Activated CD4-positive, alpha-beta T cell treated with anti-CD3 and anti-CD28 coated beads, Interleukin-2, amount 50 U/mL, for 24 hours (primary cell): ENCODE measurements at places on chromosomes 4 and X.

- DNase-seq, result no peak
Measured at GRCh38 chrX:38985375-38985774, 184.1 kb downstream of the MID1IP1 start.

DNA sequence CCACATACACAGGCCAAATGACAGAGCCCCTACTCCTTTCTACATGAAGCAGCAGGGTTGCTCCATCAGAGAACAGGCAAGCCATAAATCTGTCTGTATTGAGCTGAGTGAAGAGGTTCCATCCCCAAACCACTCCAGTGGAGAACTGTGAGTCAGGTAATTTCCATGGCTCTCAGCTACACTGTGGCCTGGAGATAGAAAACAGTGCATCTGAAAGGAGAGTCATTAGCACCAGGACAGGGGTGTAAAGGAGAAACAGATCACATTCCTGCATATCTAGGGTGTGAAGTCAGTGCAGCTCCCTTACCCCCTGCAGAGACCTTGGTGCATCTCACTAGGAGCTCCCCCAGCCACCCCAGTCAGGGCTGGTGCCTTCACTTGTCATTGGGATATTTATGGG is 314.7 kb downstream of the CHIC1 start:
- no peak for DNase-seq

GRCh38 chrX:100745806-100746537 is 14.1 kb upstream of the SYTL4 start:
- DNase-seq, result no peak

DNA sequence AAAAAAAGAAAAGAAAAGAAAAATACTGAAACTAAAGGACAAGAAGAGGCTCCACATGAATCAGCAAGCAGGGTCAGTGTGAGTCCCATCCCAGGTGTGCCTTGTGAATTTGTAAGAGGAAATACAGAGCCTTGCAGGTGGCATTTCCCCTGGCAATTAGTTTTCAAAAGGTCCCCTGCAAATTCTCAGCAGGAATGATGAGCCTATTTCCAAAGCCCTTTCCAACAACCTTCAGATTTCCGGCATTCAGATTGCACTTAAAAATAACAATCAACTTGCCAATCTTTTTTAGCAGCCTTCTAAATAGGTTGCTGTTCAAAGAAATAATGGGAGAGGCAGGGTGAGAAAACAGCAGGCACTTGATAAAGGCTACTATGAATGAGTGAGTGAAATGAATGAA is 66.4 kb upstream of the OR13H1 start:
- DNase-seq, result no peak

GRCh38 chr4:163157157-163157556 is 9.5 kb downstream of the NAF1 start:
- no peak for DNase-seq
